NCI-H510A (cell line): ENCODE measurements at places on chromosomes 5 and 9.

- no peak for DNase-seq
Measured at GRCh38 chr5:114435885-114436299, 74.0 kb downstream of the KCNN2 start.

DNA sequence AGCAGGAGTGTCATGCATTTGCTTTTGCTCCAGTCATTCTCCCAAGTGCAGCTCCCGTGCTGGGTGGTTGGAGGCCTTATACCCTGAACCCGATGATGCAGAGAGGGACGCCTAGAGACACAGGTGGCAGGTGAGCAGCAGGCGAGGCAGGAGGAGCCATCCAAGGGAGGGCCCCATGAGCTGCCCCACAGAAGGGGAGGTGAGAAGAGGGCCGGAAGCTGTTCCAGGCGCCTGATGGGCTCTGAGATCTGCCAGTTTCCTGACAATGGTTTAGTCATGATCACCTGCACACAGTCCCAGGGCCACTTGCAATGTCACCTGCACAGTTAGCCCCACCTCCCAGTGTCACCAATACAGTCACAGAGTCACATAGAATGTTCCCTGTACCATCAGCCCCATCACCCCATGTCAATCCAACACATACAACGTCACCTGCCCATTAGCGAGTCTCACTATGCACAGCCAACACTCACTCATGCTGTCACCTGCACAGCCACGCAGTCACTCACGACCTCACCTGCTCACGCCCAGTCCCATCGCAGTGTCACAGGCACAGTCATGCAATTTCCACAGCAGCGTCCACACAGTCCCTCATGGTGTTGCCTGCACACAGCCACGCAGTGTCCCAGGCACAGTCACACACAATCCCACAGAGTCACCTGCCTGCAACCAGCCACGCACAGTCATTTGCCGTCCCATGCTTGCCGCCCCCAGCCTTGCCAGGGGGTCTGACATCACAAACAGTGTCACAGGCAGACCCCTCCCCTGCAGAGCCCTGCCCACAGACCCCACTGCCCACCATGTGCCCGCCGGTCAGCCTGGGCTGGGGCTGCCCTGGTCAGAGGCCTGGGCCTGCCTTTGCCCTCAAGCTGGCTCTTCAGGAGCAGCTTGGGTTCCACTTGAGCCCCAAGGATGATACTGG, 113.4 kb downstream of the LHX2 start:
- peak; percentile 90 for DNase-seq

- no peak for DNase-seq
Measured at GRCh38 chr9:86022687-86023266, 76.6 kb downstream of the GOLM1 start.

DNA sequence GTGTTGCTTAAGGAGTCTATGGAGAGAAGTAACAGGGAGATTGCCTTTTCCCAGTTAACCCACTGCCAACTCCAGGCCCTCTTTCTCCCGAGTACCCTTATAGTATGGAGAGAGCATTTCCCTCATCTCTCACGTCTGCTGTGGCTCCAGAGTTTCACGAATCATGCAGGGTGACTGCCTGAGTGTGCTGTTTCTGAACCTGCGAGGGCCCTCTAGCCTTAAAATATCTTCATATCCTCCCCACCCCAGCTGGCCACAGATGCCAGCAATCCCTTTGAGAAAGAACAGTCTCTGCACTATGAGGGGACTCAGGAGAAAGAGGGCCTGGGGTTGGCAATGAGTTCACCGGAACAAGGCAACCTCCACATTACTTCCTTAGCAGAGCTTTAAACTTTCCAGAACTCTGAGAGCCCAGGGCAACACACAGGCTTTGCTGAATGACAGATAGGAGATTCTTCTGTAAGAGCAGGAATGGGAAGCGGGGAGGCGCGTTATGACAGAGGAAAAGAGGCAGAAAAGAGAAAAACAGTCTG, 81.6 kb upstream of the ANKH start:
- no peak for DNase-seq

GRCh38 chr5:74507370-74508005, 133.0 kb downstream of the ENC1 start:
- DNase-seq = no peak
